ENCODE measurements at places on chromosomes 16 and 17. TPM values are rescaled to one million over a fixed set of nuclear protein-coding genes. Genes with fewer than 3 reads are reported as not detected.

DNA sequence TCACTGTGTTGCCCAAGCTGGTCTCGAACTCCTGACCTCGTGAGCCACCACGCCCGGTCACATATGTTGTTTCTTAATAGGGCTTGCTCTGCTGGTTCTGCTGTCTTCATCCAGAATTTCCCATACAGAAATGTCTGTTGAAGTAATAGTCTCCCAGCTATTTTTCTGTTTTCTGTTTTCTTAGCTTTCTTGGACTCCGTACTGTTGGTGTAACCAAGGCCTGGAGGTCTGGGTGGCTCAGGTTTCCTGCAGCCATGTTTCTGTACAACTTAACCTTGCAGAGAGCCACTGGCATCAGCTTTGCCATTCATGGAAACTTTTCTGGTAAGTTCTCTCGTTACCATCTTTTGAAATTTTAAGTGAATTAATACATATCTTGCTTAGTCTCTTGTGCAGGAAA is 2.8 kb downstream of the SF3B3 start:
- no peak for DNase-seq

DNA sequence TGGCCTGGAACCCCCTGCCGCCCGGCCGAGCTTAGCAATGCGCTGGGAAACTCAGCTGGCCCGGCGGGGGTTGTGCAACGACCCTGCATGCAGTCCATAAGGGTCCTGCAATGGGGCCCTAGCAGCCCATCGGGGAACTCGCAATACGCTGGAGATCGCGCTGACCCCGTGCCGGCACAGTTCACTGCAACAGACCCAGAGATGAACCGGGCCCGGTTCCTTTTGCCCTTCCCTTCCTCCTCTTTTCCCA is 375 bp downstream of the SLC25A11 start:
- no peak for DNase-seq

- peak; percentile 47 for DNase-seq
These were observed 13.4 kb upstream of the TAC4 start for GRCh38 chr17:49861150-49861884.

CIBAR2 gene
- not detected for total RNA-seq

DNA sequence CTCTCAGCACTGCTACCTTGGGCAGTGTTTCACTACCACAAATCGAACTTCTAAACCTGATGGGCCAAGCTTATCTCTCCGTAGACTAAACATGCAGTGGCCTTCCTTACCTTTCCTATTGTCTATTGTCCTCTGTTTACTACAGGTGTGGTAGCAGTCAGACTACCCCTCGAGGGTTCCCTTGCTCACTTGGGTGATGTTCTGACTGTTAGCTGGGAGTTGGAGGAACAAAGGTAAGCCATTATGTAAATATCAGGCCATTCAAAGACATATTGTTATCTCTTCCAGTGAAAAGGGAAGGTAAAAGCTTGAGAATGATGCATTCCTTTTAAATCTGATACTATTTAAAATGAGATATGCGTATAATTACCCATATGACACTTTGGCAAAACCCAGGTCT is 828.3 kb upstream of the EEF2KMT start:
- no peak for DNase-seq

DNA sequence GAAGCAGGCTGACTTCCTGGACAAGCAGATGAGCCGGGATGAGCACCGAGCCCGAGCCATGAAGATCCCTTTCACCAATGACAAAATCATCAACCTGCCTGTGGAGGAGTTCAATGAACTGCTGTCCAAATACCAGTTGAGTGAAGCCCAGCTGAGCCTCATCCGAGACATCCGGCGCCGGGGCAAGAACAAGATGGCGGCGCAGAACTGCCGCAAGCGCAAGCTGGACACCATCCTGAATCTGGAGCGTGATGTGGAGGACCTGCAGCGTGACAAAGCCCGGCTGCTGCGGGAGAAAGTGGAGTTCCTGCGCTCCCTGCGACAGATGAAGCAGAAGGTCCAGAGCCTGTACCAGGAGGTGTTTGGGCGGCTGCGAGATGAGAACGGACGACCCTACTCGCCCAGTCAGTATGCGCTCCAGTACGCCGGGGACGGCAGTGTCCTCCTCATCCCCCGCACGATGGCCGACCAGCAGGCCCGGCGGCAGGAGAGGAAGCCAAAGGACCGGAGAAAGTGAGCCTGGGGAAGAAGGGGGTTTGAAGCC is 11.0 kb downstream of the NFE2L1 start:
- DNase-seq, result no peak

- peak; percentile 59 for DNase-seq
These were observed 54.7 kb upstream of the CDH11 start for GRCh38 chr16:65176603-65177002.

DPEP3 gene
- not detected for total RNA-seq

- peak; percentile 45 for DNase-seq
These were observed 23.0 kb upstream of the PLCG2 start for GRCh38 chr16:81755915-81756614.

DNAI2 gene
- total RNA-seq, result not detected

RPTOR gene
- total RNA-seq, result 19.0 TPM

GRCh38 chr17:62975206-62975605 is 9.2 kb downstream of the TANC2 start:
- no peak for DNase-seq

GRCh38 chr17:82868715-82869131 is 28.9 kb upstream of the ZNF750 start:
- no peak for DNase-seq

GRCh38 chr17:22703204-22703603 is 1010.9 kb downstream of the KCNJ18 start:
- DNase-seq, result no peak

- DNase-seq, result peak; percentile 85
These were observed 13.9 kb downstream of the HAGH start for GRCh38 chr16:1812732-1813163.

TBC1D3 gene
- total RNA-seq, result not detected

GRCh38 chr17:79600681-79601131 is 10.1 kb downstream of the RBFOX3 start:
- no peak for DNase-seq

DNA sequence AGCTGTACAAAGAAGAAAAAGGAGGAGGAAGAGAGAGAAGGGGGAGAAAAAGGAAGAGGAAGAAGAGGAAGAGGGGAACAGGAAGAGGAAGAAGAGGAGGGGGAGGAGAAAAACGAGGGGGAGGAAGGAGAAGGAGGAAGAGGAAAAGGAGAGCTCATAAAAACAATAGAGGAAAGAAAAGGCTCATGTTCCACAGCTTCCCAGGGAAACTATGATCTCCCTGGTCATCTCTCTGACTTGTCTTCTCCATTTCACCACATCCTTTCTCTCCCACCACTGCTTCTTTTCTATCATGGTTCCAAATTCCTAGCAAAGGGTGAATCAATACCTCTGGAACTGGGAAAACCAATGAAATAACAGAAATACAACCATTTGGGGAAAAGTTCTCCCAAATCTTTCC is 254.1 kb upstream of the ERCC4 start:
- no peak for DNase-seq

NACA2 gene
- total RNA-seq, result not detected

GRCh38 chr17:31318298-31318801 is 3.1 kb downstream of the EVI2A start:
- DNase-seq, result peak; percentile 65

PARD6A gene
- 3.2 TPM for total RNA-seq

- DNase-seq, result peak; percentile 91
These were observed 596 bp upstream of the PFN1 start for GRCh38 chr17:4948931-4949320.

DNA sequence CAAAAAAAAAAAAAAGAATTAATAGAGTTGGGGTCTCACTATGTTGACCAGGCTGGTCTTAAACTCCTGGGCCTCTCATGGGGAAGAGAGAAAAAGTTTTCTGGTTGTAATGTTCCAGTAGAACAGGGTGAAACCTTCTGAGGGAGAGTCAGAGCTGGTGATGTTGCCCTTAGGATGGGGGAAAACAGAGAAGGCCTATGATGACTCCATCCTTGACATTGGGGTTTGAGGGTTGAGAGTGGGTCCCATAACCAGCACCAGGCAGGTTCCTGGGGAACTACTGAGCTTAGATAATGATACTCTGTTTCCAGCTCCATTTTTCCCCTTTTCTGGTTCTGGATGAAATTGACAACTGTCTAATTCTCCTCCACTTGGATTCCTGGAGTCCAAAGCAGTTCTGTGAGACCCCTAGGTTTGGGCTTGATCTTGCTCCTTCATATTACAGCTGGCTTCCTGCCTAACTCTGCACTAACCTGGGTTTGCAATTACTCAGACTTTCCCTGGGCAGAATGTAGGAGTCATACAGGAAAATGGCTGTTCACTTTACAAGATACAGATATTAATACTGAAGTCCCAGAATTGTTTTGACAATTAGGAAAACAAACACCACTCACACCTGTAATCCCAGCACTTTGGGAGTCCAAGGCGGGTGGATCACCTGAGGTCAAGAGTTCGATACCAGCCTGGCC is 62.8 kb upstream of the B4GALNT2 start:
- DNase-seq, result no peak

GRCh38 chr17:74164446-74165045 is 38.9 kb upstream of the RPL38 start:
- no peak for DNase-seq

- DNase-seq, result no peak
These were observed 123.2 kb downstream of the CDRT15L2 start for GRCh38 chr17:20702692-20703091.

OR1D2 gene
- not detected for total RNA-seq

GRCh38 chr16:9139965-9140364 is 48.5 kb downstream of the HAPSTR1 start:
- no peak for DNase-seq

- DNase-seq, result no peak
These were observed 6.4 kb downstream of the AOC3 start for GRCh38 chr17:42857389-42857788.

SLC6A2 gene
- not detected for total RNA-seq
